Fibroblast of the aortic adventitia (primary cell): ENCODE measurements at places on chromosomes 7 and 10. TPM values are rescaled to one million over a fixed set of nuclear protein-coding genes. Genes with fewer than 3 reads are reported as not detected.
A peak's percentile ranks its signal among the peaks of the same experiment; 100 is the strongest.

GRCh38 chr7:80027611-80028173 lies 106.9 kb upstream of the GNAI1 start:
- DNase-seq: no peak

- no peak for DNase-seq
Measured at GRCh38 chr7:93707249-93707648, 132.7 kb upstream of the CALCR start.

DNA sequence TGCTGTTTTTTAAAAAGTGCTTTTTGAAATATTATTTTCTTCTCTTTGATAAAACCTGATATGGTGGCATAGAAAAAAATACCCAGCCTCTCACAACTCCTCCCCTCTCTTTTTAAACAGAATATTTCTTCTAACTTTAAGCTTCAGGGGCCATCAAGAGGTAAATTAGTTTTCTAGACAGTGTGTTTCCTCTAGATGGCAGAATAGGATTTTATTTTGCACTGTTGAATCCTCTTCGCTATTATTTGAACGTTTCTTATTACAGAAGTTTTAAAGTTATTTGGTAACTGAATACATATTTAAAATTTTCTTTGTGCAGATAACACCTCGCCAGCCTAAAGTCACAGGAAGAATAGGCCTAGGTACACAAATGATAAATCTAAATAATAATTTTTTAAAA lies 30.3 kb downstream of the ARL5B start:
- DNase-seq: peak; percentile 74

DNA sequence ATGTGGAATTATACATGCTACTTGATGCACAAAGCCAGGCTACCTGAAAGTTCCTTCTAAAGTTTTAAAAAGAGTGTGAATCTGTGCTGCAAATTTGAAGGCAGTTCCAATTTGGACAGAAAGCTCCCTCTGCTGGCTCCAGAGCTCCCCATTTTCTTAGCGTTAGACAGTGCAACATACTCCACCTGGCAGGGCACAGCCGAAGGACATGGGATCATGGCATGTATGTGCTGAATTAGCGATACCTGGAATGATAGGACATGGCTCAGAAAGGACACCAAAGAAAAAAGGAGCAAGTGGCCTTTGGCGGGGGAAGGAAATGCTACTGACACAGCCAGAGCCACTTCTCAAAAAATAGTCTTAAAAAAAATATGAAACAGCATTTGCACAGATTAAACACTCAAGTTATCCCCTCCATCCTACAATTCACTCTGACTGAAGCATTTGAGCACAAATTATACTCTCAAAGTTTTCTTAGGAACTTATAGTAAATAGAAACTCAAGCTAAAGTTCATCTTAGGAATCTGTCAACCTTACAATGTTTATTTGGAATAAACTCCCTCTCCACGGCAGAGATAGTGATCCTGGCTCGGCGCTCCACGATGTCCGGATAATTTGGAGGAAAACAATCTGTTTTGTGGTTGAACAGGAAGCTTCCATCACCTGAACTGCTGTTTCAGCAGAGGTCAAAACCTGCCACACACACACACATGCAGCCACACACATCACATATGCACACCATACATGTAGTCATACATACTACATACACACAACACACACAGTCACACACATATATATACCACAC lies 80.0 kb downstream of the C7orf25 start:
- DNase-seq: peak; percentile 67

GRCh38 chr7:29243910-29244655 lies 49.5 kb downstream of the CHN2 start:
- DNase-seq: no peak

DNA sequence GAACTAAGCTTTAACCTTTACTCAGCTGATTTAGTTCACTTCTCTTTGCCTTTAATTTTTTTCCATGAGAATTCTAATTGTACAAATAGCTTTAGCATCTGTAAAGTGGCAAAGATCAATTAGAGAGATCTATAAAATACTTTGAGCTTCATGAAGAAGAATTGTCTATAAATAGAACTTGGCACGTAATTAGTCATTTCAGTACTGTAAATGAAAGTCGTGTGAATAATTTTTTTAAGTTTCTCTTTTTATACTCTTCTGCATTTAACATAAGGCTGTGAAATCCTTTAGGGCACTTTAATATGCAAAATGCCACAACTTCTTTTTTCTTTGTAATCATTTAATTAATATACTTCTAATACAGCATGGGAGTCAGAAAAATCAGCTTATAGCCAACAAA lies 177.8 kb downstream of the CSTF2T start:
- no peak for DNase-seq

- DNase-seq: no peak
Measured at GRCh38 chr10:121351540-121351939, 246.7 kb downstream of the FGFR2 start.

DNA sequence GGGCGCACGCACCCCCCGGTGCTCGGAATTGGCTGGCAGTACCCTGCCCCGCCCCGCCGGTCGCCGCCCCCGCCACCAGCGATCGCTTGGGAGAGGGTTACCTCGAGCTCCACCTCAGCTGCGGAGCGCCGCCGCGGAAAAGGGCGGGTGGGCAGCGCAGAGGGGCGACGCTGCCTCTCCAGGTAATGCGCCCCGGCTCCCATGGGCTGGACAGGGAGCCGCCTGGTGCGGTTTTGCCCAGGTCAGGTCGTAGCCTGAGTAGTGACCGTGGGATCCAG lies 1.3 kb downstream of the PFKFB3 start:
- DNase-seq: no peak

DNA sequence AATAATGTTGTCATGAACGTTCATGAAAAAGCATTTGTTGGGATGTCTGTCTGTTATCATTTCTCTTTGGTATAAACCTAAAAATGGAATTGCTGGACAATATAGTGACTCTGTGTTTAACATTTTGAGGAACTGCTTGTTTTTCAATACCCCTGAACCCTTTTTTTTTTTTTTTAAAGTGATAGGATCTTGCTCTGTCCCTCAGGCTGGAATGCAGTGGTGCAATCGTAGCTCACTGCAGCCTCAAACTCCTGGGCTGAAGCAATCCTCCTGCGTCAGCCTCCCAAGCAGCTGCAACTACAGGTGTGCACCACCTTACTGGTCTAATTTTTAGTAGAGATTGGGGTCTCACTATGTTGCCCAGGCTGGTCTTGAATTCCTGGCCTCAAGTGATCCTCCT lies 15.1 kb upstream of the LMTK2 start:
- DNase-seq: no peak

- no peak for DNase-seq
Measured at GRCh38 chr10:73601486-73601921, 10.4 kb upstream of the USP54 start.

DNA sequence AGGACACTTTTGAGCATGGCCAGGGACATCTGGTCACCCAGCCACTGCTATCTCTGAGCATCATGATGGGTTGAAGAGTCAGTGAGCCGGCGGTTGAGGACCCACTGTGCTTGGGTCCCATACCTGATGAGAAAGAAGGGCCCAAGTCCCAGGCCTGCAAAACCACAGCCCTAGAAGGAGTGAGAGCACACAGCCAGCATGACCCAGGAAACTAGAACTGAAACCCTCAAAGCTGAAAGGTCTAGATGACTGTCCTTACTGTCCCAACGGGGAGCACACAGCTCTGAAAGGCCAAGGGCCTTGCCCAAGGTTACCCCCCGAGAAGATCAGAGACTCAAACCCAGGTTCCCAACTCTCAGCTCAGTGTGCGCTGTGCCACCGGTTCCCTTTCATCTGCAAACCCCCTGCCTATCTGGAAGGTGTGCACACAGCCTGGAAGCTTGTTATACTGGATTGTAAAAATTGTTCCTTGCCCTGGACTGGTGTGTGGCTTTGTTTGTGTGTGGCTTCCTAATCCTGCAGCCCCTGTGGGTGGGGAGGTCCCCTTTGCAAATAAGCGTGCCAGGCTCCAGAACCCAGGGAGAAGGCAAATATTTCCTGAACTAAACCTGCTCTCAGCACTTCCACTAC lies 22.6 kb upstream of the PSAP start:
- no peak for DNase-seq

DNA sequence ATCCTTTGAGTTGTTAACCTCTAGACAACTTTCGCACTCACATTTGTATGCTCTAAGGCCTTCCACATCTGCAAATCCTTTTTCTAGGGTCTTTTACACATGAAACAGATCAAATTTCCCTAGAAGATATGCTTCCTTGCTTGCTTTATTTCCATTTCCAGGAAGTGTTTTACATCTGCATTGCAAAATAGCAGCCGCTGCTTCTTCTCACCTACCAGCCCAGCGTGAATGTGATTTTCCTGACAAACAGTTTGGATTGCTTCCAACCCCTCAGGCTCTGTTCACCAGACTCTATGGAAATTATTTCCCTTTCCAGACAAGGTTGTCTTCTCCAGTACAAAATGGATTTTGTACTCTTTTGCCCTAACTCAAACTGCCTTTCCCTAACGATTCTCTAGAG lies 50.9 kb upstream of the PAPSS2 start:
- no peak for DNase-seq

- DNase-seq: no peak
Measured at GRCh38 chr10:31866118-31866670, 62.4 kb downstream of the ARHGAP12 start.

DNA sequence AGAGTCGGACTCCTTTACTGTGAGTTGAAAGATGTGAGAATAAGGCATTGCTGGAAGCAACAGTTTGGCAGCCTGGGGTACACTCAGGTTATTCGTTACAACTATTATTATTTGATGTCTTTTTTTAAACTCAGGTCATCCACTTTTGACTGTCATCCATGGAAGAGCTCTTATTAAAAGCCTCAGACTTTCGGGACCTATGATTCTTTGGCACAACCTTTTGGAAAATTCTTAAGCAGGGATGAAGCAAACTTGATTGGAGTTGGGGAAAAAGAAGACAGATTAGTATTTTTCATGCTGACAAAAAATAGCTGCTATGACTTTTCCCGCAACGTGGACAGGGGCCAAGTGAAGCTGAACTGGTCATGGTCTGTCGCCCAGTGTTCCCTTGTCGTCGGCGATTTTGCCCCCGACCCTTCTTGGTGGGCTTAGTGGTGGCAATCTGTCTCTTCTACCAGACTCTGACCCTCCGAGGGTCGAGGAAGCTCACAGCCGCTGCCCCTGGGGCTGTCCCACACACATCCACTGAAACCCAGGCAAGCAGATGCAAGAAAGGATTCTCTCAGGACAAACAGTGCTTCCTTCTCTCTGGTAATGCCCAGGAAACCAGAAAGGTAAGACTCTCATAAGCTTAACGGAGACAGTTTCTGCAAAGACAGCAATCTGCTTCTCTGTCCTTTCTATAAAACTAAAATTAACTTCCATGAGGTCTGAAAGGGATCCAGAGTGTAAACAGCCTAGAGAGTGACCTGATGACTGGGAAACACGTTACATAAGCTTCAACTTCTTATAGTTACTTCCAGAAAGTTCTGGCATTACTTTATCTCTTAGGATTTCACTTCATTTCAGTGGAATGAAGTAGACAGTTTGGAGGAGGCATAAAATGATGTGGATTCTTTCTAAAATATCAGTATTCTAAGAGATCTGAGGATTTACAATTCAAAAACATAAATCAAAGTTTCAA lies 1.0 kb downstream of the CPED1 start:
- peak; percentile 77 for DNase-seq

DNA sequence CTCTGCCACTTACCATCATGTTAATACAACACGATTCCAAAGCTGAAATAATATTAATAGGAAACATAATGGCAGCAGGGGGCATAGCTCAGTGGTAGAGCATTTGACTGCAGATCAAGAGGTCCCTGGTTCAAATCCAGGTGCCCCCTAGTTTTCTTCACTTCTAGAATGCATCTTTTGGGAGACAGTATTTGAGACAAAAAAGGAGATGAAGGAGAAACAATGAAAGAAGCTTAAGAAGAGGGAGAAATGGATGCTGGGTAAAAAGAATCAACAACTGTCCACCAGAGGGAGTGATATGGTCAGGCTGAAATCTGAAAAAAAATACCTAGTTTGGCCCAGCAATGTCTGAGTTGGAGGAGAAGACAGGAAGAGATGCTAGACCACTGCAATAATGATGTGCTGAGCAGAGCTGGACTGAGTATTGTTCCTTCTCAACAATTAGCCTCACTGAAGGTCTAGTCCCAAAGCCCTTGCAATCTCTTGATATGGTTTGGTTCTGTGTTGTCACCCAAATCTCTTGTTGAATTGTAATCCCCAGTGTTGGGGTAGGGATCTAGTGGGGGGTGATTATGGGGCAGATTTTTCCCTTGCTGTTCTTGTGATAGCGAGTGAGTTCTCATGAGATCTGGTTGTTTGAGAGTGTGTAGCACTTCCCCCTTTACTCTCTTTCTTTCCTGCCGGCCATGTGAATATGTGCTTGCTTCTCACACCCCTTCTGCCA lies 48.3 kb downstream of the ZNF783 start:
- DNase-seq: peak; percentile 91

- peak; percentile 89 for DNase-seq
Measured at GRCh38 chr10:89392974-89393373, 551 bp downstream of the IFIT1 start.

- DNase-seq: no peak
Measured at GRCh38 chr7:12814828-12815227, 127.4 kb downstream of the ARL4A start.

DNA sequence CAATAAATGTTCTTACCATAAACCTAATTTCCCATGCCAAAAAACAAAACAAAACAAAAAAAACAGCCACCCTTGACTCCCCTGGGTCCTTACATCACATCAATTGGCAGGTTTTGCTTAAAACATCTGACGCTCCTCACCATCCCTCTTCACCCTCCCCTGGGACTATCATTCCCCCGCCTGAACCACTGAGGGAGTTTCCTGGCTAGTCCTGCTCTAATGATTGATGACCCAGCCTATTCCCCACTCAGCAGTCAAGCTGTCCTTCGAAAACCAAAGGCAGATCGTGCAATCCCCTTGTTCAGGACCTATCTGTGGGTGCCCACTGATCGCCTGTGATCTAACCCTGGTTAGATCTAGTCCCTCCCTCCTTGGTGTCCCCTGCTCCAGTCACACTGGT lies 11.2 kb upstream of the FRMPD2 start:
- peak; percentile 14 for DNase-seq

GRCh38 chr7:44561962-44562621 lies 11.6 kb downstream of the DDX56 start:
- peak; percentile 38 for DNase-seq

- DNase-seq: no peak
Measured at GRCh38 chr7:55194522-55194921, 170.6 kb upstream of the LANCL2 start.

Gene SPACDR
- 0.27 TPM in 1 of 2 replicates, not detected in the other for total RNA-seq

Gene CFAP46
- 0.09 and 1.5 TPM in 2 replicates for total RNA-seq

Gene GIMAP4
- 0.18 and 1.3 TPM in 2 replicates for total RNA-seq

Gene BLOC1S2
- total RNA-seq: 56.8 and 68.8 TPM in 2 replicates

Gene HOXA6
- not detected in 2 replicates for total RNA-seq

Gene CYP3A7
- 0.74 TPM in 1 of 2 replicates, not detected in the other for total RNA-seq

Gene CACNB2
- total RNA-seq: 0.82 and 2.1 TPM in 2 replicates

Gene UBTD1
- total RNA-seq: 22.1 and 35.2 TPM in 2 replicates

Gene C10orf62
- total RNA-seq: not detected in 2 replicates

Gene GRM3
- not detected in 2 replicates for total RNA-seq
